ENCODE measurements at places on chromosomes 12 and 14. TPM values are rescaled to one million over a fixed set of nuclear protein-coding genes. Genes with fewer than 3 reads are reported as not detected.

DNA sequence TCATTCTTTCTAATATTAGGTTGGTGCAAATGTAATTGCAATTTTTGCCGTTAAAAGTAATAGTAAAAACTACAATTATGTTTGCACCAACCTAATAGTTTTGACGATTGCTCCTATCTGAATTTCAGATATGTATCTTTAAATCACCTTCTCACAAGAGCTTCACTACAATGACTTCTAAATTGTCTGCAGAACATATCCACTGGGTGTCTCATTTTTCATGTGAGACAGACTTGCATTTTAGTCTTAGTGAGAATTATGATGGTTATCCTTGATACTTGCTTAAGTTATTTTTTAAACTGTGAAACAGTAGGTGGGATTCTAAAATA is 84.6 kb downstream of the ITPR2 start:
- no peak for DNase-seq

DNA sequence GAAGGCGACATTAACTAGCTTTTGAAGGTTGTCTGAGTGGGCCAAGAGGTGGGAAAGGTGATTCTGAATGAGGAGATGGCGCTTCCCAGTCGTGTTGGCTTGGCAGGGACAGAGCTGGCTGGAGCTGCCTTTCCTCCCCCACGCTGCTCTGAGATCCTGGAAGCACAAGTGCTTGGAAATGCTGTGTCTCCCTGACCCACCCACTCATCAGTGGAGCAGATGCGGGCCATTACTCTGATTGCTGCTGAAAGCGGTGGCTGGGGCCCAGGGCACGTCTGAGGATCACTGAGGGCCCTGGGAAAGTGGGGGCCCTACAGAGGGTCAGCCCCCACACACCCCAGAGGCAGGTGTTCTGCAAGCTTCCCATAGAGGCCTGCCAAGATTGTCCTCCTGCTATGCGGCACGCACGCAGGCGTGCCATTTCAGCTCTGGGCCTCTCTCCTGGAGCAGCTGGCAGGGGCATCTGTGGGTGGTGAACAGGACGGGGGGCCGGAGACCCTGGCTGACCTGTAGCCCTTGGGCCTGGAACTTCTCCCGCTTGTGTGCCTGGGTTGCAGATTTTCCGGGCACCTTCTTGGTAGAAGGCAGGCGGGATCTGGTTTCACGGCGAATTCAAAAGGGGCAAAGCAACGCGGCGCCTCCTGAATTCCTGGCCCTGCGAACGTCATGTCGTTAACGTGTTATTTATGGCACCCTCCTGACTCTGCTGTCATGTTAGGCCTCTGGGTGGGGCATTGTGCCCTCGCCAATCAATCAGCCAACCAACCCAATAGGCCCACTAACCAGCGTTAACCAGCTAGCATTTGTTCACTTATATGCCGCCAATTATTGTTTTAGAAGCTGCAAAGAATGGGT is 133.8 kb upstream of the TBX3 start:
- no peak for DNase-seq

Gene CYP27B1
- 43.4 TPM for polyA plus RNA-seq

Gene TCL1B
- not detected for polyA plus RNA-seq

Measured in foreskin keratinocyte (primary cell).